NCI-H2081 treated with DMSO at 0.1 percent for 48 hours (cell line): ENCODE measurements at places on chromosomes 12 and 14.

- no peak for DNase-seq
Observed at GRCh38 chr14:71163842-71164629, 256.8 kb downstream of the PCNX1 start.

DNA sequence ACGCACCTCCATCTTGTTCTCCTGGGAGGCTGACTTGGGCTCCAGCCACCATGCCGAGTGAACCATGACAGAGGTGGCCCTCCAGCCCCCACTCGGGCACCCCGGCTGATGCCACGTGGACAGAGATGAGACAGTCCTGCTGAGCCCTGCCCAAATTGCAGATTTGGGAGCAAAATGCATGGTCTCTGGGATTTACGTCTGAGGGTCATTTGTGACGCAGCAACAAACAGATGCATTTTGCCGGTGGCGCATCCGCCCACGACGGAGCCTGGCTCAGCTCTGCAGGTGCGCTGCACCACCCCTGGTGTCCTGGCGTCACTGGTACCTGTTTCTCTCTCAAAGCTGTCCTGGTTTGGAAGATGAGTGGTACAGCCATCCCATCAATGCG, 31.1 kb upstream of the INF2 start:
- no peak for DNase-seq

GRCh38 chr14:59576332-59577294, at the start of gene CCDC175:
TSS of gene CCDC175 (minus strand) at chr14:59576812. CDS start at chr14:59576775, 37 bp downstream.
- no peak for DNase-seq

GRCh38 chr12:58818546-58818945, 101.8 kb downstream of the LRIG3 start:
- DNase-seq, result no peak

- DNase-seq, result no peak
Observed at GRCh38 chr14:66496188-66496807, 10.1 kb downstream of the CCDC196 start.

GRCh38 chr12:63318933-63319332, 167.9 kb upstream of the AVPR1A start:
- no peak for DNase-seq

GRCh38 chr14:103164779-103165178, 41.5 kb downstream of the TNFAIP2 start:
- no peak for DNase-seq

GRCh38 chr12:64700532-64700931, 58.7 kb downstream of the GNS start:
- no peak for DNase-seq

- DNase-seq, result no peak
Observed at GRCh38 chr12:70660620-70661219, 23.5 kb upstream of the PTPRB start.

DNA sequence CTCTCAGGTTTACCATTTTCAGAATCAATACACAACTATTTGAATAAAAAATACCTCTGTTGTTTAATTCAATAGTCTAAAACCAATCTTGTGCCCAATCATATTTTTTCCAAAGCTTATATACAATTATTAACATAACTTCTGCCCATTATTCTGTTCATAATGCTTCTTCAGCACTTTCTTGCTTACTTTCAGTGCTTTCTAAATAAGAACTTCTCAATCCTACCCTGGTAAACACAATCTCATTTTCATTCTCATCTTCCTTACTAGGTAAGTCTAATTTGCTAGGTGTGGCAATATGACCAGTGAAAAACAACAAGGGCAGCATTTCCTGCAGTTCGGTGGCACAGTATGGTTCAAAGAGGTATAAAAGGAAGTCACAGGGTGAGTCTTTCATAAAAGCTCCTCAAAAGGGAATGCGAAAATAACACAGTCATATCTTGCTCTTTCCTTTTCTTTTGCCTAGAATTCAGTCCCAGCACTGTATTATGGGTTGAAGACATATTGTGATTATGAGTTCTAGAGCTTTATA, 103.5 kb downstream of the FOXG1 start:
- DNase-seq, result no peak

DNA sequence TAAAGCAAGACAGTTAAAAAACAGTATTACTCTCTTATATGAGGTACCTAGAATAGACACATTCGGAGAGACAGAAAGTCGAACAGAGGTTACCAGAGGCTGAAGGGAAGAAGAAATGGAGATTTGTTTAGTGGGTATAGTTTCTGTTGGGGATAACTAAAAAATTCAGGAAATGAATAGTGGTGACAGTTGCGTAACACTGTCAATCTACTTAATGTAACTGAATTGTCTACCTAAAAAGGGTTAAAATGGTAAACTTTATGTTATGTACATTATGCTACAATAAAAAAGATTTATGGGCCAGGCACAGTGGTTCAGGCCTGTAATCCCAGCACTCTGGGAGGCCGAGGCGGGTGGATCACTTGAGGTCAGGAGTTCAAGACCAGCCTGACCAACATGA, 30.6 kb upstream of the SLC6A13 start:
- no peak for DNase-seq

GRCh38 chr12:118187751-118188435, 52.0 kb downstream of the PEBP1 start:
- no peak for DNase-seq

- DNase-seq, result no peak
Observed at GRCh38 chr12:10722502-10722904, 620 bp downstream of the YBX3 start.

DNA sequence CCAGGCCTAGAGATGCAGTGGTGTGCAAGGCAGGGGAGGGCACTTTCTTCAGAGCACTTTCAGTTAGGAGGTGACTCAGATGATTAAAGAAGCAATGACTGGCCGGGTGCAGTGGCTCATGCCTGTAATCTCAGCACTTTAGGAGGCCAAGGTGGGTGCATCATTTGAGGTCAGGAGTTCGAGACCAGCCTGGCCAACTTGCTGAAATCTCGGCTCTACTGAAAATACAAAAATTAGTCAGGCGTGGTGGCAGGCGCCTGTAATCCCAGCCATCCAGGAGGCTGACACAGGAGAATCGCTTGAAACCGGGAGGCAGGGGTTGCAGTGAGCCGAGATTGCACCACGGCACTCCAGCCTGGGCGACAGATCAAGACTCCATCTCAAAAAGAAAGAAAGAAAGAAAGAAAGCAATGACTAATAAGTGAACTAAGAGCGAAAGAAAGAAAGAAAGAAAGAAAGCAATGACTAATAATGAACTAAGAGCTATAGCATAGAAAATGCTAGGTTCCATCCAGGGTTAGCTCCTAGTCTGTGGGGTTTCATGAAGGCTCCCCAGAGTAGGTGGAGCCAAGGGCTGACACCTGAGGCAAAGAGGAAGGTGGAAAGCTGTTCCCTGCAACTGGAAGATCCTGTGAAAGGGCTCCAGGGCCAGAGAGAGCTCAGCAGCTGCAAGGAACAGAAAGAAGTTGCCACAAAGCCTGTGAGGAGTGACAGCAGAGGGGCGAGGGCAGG, 334.5 kb downstream of the CACNA1C start:
- no peak for DNase-seq

- no peak for DNase-seq
Observed at GRCh38 chr12:126899926-126900792, 1366.8 kb upstream of the TMEM132C start.

DNA sequence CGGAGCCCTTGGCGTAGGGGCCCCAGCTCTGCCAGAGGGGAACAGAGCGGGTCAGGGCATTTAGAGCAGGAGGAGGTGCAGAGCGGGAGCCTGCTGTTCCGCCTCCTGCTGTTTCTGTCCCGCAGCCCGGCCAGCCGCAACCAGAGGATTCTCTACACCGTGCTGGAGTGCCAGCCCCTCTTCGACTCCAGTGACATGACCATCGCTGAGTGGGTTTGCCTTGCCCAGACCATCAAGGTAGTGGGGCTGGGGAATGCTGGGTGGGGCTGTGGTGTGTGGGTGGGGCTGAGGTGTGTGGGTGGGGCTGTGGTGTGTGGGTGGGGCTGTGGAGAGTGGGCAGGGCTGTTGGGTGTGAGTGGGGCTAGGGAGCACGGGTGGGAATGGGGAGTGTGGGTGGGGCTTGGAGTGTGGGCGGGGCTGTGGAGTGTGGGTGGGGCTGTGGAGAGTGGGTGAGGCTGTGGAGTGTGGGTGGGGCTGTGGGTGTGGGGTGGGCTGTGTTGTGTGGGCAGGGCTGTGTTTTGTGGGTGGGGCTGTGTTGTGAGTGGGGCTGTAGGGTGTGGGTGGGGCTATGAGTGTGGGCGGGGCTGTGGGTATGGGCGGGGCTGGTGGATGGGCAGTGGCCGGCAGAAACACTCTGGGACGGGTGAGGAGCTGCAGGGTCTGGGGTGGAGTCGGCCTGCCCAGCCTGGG, 8.0 kb downstream of the ASPG start:
- no peak for DNase-seq

- no peak for DNase-seq
Observed at GRCh38 chr12:23399402-23399933, 550.0 kb downstream of the SOX5 start.

DNA sequence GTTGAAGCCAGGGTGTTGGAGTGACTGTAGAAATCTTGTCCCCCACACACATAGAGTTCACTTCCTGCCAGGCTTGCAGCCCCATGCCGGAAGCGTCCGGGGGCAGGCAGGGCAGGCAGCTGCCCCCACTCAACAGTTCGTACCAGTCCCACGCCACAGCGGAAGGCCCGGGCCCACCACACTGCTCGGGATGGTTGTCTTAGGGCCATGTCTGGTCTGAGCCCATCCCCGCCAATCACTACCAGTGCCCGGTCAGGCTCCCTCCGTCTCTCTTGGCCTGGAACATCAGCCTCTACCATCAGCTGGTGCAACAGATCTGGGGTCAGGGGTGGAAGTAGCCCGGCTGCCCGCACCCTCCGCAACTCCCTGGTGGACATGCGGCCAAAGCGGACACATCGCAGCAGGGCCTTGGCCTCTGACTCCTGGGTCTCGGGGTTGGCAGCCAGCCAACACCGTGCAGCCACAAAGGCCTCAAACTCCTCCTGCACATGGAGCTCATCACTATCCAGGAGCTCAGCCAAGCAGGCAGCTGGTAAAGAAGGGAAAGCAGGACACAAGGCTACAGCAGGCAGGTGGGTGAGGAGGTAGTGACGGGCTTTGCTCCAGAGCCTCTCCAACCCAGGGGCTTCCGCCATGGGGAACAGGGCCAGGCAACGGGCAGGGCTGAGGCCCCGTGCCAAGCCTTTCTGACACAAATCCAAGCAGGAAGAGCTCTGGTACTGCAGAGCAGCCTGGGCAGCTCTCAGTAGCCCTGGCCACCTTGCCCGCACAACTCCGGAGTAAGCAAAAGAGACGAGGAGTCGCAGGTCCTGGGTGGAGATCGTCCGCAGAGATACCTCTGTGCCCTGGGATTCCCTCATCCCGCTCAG, 5.9 kb downstream of the KLHL33 start:
- DNase-seq, result no peak

GRCh38 chr14:87503711-87504110, 489.3 kb downstream of the GALC start:
- DNase-seq, result no peak

- no peak for DNase-seq
Observed at GRCh38 chr12:77980782-77981181, 150.1 kb downstream of the NAV3 start.

- DNase-seq, result no peak
Observed at GRCh38 chr14:105487986-105488777, 1.5 kb downstream of the CRIP1 start.

DNA sequence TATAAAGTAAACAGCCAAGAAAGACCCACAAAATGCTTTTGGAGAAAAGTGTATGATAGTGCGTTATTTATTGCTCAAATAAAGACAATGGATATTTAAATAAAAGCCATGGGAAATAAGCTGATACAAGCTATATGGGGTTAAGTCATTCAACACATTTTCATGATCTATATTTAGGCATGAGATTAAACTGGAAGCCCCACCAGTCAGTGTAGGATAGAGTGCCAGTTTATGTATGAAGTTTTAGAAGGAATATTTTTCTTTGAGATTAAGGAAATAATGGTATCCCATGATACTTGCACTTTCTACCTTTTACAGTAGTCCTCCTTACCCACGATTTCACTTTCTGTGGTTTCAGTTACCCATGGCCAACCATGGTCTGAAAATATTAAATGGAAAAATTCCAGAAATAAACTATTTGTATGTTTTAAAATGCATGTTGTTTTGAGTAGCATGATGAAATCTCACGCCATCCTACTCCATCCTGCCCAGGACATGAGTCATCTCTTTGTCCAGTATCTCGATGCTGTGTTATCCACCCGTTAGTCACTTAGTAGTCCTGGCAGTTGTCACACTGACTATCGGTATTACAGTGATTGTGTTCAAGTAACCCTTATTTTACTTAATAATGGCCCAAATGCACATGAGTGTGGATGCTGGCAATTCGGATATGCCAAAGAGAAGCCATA, 22.3 kb downstream of the SYT1 start:
- DNase-seq, result no peak

DNA sequence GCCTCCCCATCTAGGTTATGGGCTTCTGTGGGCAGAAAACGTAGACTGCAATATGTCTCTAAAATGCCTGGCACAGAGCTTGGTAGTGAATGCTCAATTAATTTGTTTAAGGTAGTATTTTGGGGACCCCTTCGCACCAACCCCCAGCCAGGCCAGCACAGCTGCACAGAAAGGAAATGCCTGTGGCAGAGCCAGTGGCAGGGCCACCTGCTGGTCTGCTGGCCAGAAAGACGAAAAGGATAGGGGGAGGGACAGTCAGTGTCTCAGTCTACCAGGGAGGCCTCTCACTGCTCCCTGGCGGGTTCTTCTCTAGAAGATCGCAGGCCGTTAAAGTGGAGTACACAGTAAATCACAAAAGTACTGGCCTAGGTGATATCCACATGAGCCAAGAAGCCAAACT, 3.5 kb downstream of the RAB15 start:
- DNase-seq, result no peak

DNA sequence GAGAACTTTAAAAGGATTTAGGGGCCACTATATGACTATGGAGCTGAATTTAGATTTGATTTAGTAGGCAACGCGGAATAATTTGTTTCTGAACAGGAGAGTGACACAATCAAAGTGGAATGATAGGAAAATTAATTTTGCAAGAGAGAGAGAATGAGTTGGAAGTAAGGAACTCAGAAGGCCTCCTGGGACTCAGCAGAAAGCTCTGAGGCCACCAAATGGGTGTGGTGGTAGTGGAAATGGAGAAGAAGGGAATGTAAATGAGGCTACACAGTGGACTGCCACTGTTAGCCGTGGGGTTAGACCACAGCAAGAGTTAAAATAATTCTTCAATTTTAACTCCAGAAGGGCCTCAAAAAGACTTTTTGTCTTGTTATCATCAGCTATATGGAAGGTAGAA, 102.7 kb downstream of the LRRK2 start:
- no peak for DNase-seq

GRCh38 chr12:81465191-81465590, 294.0 kb downstream of the PPFIA2 start:
- no peak for DNase-seq

GRCh38 chr12:93127582-93128331, 198.7 kb upstream of the EEA1 start:
- DNase-seq, result peak; percentile 88

DNA sequence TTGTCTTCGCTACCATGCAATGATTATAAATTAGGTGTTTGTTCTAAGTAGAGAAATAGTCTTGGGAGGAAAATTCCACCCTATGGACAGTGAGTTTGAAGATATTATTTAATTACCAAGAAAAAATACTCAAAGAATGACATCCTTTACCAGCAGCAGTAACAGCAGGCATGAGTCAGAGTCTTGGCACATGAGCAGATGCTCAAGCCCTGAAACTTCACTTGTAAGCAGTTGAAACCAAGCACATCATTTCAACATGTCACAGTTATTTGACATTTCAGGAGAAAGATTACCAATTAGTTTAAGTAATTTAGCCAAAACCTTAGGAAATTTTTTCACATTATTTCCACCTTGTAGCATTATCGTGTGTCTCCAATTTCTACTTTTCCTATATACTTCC, 99.2 kb downstream of the C12orf50 start:
- no peak for DNase-seq
